ENCODE measurements at places on chromosomes 5 and 9. TPM values are rescaled to one million over a fixed set of nuclear protein-coding genes. Genes with fewer than 3 reads are reported as not detected.

The CYLC2 gene
- total RNA-seq: not detected

The TICAM2 gene
- total RNA-seq: 1.0 TPM

The CARD9 gene
- total RNA-seq: 3.1 TPM

The EPB41L4A gene
- total RNA-seq: 10.6 TPM

The SLC36A3 gene
- total RNA-seq: not detected

The NDST1 gene
- 74.3 TPM for total RNA-seq

The HAVCR2 gene
- total RNA-seq: 13.1 TPM

The BTNL8 gene
- not detected for total RNA-seq

DNA sequence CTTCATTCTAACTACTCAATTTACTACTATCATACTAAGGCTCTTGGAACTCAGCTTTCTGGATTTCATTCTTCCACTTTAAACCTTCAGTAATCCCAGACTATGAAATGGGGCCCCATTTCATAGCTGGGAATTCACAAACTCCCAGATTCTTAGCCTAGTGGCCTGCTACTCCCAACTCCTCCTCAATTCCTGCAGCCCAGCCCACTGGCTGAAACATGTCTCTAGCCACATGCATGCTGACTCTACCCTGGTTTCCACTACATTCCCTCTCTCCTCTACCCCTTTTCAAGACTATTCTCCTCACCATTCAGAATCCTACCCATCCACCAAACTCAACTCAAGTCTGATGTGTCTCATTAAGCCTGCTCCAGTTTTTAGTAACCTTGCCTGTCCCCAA is 370.6 kb downstream of the BNC2 start:
- H3K36me3 ChIP-seq: no peaks in the 10 kb centered on the region
- DNase-seq: no peak
- H3K4me3 ChIP-seq: no peak overlapping the region
- H3K27ac ChIP-seq: no peak overlapping the region
- no peaks in the 10 kb centered on the region for H3K4me1 ChIP-seq
- no peaks in the 10 kb centered on the region for H3K27me3 ChIP-seq

- H3K36me3 ChIP-seq: no peaks in the 10 kb centered on the region
- no peak overlapping the region for H3K27ac ChIP-seq
- no peak overlapping the region for H3K4me3 ChIP-seq
- no peaks in the 10 kb centered on the region for H3K27me3 ChIP-seq
- no peak for DNase-seq
- no peaks in the 10 kb centered on the region for H3K4me1 ChIP-seq
Measured at GRCh38 chr9:14515571-14516198, 177.5 kb downstream of the ZDHHC21 start.

DNA sequence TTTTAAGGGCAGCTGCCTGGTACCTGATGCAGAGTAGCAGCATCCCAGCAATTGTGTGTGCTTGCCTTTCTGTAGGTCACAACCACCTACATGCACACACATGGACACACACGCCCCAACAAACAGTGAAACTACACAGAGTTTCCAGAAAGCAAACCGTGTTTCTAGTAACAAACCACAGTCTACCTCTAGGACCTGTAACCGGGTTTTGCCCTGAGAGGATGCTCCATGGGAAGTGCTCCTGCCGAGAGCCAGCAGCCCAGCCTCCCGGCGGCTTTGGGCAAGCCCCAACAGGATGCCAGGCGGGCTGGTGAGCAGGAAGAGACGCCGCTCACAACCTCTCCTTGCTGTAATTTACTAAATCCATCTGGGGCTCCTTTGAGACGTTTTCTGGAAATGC is 4.1 kb upstream of the TCF7 start:
- no peaks in the 10 kb centered on the region for H3K36me3 ChIP-seq
- H3K27ac ChIP-seq: no peak overlapping the region
- H3K4me1 ChIP-seq: peaks cover 11% of the 10 kb centered on the region
- H3K27me3 ChIP-seq: no peaks in the 10 kb centered on the region

GRCh38 chr5:111548348-111548950 is 36.1 kb upstream of the STARD4 start:
- peaks cover 7% of the 10 kb centered on the region for H3K4me1 ChIP-seq
- H3K27ac ChIP-seq: no peak overlapping the region
- no peaks in the 10 kb centered on the region for H3K36me3 ChIP-seq
- DNase-seq: no peak
- H3K27me3 ChIP-seq: no peaks in the 10 kb centered on the region

DNA sequence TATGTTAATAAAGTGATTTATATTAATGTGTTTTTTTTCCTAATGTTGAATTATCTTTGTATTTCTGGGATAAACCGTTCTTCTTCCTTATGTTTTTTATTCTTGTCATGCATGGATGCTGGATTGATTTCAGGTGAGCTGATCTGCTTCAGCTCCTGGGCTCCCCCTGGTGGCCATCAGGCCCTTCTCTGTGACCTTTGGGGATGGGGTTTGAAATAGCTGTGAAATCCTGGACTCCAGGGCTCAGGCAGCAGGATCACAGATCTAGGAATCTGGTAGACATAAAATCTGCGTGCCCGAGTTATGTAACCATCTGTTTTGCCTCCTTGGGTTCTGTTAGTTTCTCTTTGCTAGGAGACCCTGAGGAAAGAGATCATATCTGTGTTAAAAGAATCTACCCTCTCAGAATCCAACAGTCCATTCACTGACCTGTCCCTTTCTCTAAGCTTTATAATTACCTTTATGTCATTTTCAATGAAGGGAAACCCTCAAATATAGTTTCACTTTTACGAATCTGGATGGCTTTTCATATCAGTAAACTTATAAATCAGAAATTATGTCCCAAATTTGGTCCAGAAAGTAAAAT is 12.2 kb upstream of the OR13J1 start:
- H3K4me3 ChIP-seq: no peak overlapping the region
- no peaks in the 10 kb centered on the region for H3K27me3 ChIP-seq
- DNase-seq: peak; percentile 76
- H3K27ac ChIP-seq: no peak overlapping the region
- no peaks in the 10 kb centered on the region for H3K4me1 ChIP-seq
- H3K36me3 ChIP-seq: no peaks in the 10 kb centered on the region

GRCh38 chr9:29697011-29697410 is 2123.7 kb upstream of the C9orf72 start:
- no peak for DNase-seq
- no peak overlapping the region for H3K4me3 ChIP-seq
- H3K27me3 ChIP-seq: no peaks in the 10 kb centered on the region
- no peak overlapping the region for H3K27ac ChIP-seq
- no peaks in the 10 kb centered on the region for H3K36me3 ChIP-seq

GRCh38 chr5:27619982-27620381 is 581.6 kb upstream of the CDH9 start:
- no peaks in the 10 kb centered on the region for H3K36me3 ChIP-seq
- H3K4me1 ChIP-seq: no peaks in the 10 kb centered on the region
- no peaks in the 10 kb centered on the region for H3K27me3 ChIP-seq
- H3K27ac ChIP-seq: no peak overlapping the region
- DNase-seq: no peak

- no peaks in the 10 kb centered on the region for H3K4me1 ChIP-seq
- DNase-seq: no peak
- H3K27me3 ChIP-seq: no peaks in the 10 kb centered on the region
- no peak overlapping the region for H3K4me3 ChIP-seq
- no peak overlapping the region for H3K27ac ChIP-seq
Measured at GRCh38 chr5:2997179-2997578, 245.7 kb upstream of the IRX2 start.

GRCh38 chr5:155522540-155522939 is 509.0 kb downstream of the KIF4B start:
- no peak for DNase-seq
- H3K27ac ChIP-seq: no peak overlapping the region
- no peak overlapping the region for H3K4me3 ChIP-seq
- no peaks in the 10 kb centered on the region for H3K27me3 ChIP-seq
- no peaks in the 10 kb centered on the region for H3K36me3 ChIP-seq

DNA sequence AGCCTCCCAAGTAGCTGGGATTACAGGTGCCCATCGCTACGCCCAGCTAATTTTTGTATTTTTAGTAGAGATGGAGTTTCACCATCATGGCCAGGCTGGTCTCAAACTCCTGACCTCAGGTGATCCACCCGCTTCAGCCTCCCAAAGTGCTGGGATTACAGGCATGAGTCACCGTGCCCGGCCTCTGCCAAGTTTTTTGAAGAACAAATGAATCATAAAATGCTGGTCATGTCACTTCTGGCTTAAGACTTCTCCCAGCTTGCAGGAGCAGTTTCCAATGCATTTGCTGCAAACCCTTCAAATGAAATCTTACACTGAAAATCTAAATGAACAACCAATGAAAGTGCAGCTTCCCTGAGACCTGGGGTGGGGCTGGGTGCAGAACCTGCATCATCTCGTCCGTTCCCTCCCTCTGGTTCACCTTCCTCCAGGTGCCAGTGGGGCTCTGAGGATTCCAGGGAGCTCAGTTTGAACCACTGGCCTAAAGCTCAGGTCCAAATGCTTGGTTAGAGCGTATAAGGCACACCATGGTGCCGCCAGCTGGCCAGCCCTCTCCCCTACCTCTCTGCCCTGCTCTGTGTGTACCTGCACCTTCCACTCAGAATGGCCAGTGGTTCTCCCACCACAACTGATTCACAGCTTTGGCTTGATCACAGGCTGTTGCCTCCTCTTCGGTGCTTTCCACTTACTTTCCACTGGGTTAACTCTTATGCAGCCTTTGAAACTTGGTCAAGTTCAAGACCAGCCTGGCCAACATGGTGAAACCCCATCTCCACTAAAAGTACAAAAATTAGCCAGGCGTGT is 39.8 kb upstream of the FUBP3 start:
- peaks cover 18% of the 10 kb centered on the region for H3K4me1 ChIP-seq
- H3K36me3 ChIP-seq: no peaks in the 10 kb centered on the region

- no peaks in the 10 kb centered on the region for H3K36me3 ChIP-seq
- peak; percentile 47 for DNase-seq
- no peaks in the 10 kb centered on the region for H3K27me3 ChIP-seq
Measured at GRCh38 chr9:129609486-129610212, 11.3 kb downstream of the C9orf50 start.

DNA sequence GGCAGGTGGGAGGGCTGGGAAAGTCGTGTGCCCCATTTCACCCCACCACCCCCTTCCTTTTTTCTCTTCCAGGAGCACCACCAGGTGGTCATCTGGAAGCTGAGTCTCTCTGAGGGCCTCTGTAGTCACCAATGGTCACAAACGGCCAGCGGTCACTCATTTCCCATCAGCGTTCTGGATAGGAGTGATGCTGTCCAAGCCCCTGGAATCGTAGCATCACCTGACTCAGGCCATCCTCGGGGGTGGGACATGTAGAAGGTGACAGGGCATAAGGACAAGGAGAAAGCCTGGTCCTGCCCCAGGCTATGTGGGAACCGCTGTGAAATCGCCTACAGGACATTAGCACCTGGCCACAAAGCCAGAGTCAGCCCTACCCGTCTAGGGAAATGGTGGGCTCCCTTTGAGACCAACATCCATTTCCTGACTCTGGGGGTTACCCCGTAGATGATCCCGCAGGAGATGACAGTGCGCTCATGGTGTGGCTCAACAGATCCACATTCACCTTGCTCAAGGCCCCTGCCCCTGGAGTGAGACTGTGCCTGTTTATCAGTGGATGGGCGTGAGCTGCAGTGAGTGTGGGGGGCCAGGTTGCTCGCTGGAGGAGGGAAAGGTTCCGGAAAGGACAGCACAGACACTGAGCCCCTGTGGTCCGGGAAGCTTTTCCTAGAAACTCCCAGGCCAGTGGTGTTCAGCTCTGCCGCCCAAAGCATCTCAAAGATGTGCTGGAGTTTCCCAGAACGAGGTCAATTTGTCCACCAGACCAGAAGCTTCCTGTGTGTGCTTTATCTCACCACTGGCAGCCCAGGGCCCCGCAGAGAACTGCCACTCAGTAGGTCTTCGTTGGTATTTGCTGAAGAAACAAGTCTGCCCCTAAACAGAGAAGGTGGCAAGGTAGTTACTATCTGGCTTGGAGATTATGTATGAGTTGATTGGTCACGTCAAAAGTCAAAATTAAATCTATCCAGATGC is 61.1 kb upstream of the UNC5A start:
- H3K4me1 ChIP-seq: no peaks in the 10 kb centered on the region
- H3K4me3 ChIP-seq: no peak overlapping the region
- no peak for DNase-seq
- no peaks in the 10 kb centered on the region for H3K27me3 ChIP-seq
- H3K27ac ChIP-seq: no peak overlapping the region

GRCh38 chr9:2341956-2342355 is 279.6 kb upstream of the VLDLR start:
- DNase-seq: no peak
- H3K27me3 ChIP-seq: no peaks in the 10 kb centered on the region
- H3K4me1 ChIP-seq: no peaks in the 10 kb centered on the region
- H3K27ac ChIP-seq: no peak overlapping the region

- H3K4me1 ChIP-seq: peaks cover 6% of the 10 kb centered on the region
- no peak overlapping the region for H3K4me3 ChIP-seq
- H3K27me3 ChIP-seq: no peaks in the 10 kb centered on the region
- no peak for DNase-seq
Measured at GRCh38 chr9:126880947-126881332, 20.5 kb downstream of the ZBTB34 start.

DNA sequence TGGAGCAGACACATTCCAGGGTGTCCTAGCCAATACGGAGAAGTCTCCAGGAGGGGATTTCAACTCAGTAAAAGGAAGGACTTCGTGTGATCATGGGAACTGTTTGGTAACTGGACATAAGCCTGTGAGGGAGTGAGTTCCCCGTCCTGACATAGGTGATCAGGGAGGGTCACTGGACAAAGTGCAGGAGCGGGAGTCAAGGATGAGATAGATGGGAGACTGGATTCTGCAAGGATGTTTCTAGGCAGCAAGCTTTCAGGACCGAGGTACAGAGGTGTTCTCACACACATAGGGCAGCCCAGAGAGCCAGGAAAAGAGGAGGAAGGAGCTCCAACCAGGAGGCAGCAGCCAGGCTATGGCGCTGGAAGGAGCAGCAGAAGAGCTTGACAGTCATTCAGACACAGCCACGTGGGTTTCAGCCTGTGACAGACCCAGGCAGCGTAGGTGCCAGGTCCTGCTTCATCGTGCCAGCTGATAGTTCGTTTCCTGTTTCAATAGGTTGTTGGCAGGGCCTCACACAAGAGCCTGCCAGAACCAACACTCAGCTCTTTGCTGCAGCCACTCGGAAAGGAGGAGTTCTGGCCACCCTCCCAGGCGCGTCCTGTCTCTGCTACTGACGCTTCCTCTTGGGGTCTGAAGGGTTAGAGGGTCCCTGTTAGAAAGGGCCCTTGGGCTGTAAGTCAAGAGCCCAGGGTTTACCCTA is 84.1 kb downstream of the AMBP start:
- H3K27me3 ChIP-seq: no peaks in the 10 kb centered on the region
- H3K4me3 ChIP-seq: no peak overlapping the region
- peaks cover 25% of the 10 kb centered on the region for H3K4me1 ChIP-seq
- DNase-seq: peak; percentile 50
- H3K36me3 ChIP-seq: no peaks in the 10 kb centered on the region

- peak; percentile 91 for DNase-seq
- no peaks in the 10 kb centered on the region for H3K27me3 ChIP-seq
- H3K4me1 ChIP-seq: peaks cover 19% of the 10 kb centered on the region
Measured at GRCh38 chr9:104968025-104968982, 40.3 kb upstream of the ABCA1 start.

- H3K4me3 ChIP-seq: no peak overlapping the region
- no peaks in the 10 kb centered on the region for H3K4me1 ChIP-seq
- H3K27ac ChIP-seq: no peak overlapping the region
Measured at GRCh38 chr9:87672586-87672985, 53.3 kb upstream of the CTSL start.

- H3K27me3 ChIP-seq: no peaks in the 10 kb centered on the region
- peak; percentile 60 for DNase-seq
- H3K27ac ChIP-seq: no peak overlapping the region
- H3K4me3 ChIP-seq: no peak overlapping the region
Measured at GRCh38 chr5:14351845-14352712, 208.9 kb downstream of the TRIO start.
